ENCODE measurements at places on chromosomes 16 and 17.

DNA sequence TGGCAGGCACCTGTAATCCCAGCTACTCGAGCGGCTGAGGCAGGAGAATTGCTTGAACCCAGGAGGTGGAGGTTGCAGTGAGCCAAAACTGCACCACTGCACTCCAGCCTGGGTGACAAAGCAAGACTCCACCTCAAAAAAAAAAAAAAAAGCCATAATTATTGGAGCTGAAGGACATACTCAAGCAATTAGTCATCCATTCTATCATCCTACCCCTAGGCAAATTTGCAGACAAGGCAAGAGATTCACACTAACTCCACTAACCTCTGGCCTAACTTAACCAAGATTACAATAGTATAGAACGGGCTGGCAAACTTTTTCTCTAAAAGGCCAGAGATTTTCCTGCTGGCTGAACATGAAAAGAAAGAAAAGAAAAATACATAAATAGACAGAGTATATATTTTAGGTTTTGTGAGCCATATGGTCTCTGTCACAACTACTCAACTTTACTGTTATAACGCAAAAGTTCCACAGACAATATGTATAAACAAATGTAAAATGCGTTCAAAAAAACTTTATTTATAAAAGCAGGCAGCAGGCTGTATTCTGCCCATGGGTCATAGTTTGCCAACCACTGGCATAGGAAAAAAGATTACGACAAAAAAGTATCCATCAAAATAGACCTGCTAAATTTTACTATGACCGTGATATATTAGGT is 29.7 kb downstream of the BRIP1 start:
- DNase-seq: no peak

- DNase-seq: no peak
These were observed 6.2 kb downstream of the KATNB1 start for GRCh38 chr16:57741660-57742191.

DNA sequence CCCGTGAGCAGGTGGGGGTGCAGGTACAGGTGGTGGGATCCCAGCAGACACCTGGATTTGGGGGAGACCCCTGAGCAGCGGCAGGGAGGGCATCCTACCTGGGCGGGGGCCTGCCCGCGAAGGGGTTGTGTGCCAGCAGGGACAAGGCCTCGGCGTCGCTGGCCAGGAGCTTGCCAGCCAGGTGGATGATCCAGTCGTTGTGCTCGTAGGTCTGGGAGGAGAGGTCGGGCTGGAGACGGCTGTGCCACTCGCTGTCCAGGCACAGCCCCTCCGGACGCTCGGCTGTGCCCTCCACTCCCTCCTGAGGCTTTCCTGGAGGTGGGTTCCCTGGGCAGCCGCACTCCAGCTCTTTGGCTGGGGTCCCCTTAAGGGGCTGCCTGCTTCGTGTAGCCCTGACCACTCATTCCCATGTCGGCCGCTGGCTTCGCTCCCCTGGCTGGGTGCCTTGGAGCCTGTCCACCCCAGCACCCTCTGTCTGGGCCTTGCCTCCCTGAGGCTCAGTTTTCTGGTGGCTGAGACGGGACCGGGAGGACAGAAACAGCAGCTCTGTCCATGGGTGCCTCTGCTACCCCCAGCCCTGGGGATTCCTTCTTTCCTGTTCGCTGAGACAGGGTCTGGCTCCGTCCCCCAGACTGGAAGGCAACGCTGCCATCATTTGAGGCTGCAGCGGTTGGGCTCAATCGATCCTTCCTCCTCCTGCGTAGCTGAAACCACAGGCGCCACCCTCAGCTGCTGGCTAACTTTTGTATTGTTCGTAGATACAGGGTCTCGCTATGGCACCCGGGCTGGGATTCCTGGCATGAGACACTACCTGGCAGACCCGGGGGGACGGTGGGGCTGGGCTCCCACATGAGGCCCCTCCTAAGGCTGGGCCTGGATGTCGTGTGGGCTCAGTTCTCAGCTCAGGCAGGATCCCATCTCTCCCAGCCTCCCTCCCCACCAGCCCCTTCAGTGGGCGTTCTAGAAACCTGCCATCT is 68.6 kb upstream of the GNG13 start:
- no peak for DNase-seq

- DNase-seq: no peak
These were observed 611 bp downstream of the BANP start for GRCh38 chr16:87951552-87952538.

DNA sequence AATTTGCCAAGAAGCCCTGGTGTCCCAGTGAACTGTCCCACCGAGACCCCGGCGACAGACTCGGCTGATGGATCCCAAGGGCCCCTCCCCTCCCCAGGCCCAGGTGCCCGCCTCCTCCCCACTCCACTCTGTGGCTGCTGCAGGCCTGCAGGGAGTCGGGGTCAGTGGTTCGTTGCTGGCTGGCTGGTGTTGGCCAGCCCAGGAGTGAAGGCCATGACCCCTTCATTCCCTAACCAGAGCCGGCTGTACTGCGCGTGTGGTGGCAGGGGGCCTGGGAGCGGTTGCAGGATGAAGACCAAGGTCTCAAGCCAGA is 9.2 kb upstream of the TBX2 start:
- no peak for DNase-seq

DNA sequence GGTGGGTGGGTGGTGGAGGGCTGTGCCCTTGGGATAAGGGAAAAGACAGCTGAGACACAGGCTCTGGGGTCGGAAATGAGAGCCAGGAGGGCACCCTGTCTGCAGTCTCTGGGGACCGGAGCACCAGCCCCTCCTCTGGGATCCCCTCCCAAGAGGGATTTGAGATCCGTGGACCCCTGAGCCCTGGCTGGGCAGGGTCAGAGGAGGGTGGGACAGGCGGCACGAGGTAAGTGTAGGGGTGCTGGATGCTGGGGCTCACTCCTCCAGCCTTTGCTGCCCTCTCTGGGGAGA is 425 bp downstream of the SGSH start:
- DNase-seq: no peak

GRCh38 chr17:81349397-81350319 is 45.6 kb upstream of the BAHCC1 start:
- no peak for DNase-seq

DNA sequence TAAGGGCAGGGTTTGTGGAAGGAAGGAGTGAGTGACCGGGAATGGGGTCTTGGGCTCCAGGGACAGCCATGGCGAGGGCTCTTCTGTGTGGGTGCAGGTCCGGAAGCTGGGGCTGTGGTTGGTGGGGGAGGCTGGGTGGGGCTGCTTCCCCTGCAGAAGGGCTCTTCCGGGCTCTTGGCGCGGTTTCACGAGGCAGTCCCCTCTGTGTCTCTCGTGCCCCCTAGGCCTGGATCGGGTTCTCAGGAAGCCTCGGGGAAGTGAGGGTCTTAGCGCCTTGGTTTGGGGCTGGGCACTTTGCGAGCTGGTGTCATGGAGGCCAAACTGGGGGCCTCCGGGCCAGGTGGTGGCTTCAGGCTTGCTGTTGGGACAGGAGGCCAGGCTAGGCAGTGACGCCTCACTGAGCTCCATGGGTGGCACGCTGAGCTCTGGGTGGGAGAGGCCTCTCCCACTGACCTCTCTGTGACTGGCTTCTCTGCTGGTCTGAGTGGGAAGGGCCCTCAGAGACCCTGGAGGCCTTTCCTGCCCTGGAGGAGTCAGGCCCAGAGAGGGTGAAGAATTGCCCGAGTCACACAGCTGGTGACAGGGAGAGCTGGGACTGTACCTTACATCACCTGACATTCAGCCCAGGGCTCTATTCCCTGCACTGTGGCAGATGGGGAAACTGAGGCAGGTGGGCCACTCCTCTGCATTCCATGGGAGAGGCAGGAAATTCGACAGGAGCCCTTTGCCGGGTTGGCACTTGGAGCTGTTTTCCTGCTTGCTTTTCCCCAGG is 8.2 kb downstream of the ADCY7 start:
- DNase-seq: peak; percentile 36

GRCh38 chr16:1953734-1954133 is 755 bp downstream of the RPL3L start:
- no peak for DNase-seq

DNA sequence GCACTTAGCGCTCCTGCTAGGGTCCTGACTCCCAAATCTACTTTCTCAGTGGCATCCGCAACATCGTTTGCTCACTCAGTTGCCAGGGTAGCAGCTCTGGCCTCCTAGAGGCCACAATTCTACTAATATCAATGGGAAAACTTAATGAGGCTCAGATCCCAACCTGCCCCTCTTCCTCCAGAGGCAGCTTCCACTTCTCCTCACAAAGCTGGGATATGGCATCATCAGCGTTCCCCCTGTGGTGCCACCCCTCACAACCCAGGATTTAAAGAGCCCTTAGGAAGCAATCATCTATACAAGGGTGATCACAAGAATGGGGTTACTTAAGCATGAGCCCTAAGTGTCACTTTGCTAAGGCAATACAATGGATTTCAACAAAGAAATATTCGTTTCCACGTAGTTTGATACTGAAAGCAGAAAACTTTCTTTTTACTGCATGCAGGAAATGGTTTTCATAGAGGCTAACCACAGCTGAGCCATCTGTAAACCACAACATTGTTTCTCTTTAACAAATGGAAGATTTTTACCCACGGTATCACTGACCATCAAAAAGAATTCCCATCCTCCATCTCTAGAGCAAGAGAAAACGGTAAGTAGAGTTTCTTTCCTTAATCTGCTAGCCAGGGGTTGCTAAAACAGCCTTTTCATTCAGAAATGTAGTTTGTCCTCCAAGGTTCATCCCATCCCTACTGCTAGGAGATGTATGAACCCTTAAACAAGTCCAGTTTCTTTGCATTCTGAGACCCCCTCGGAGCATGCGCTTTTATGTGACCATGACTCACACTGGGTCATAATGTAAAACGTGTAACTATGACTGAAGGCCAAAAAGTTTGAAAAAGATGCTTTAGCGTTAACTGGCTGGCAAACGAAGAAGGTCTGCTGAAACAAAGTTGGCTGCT is 68.3 kb upstream of the BCAR1 start:
- no peak for DNase-seq

GRCh38 chr17:11943759-11944347 is 53.4 kb downstream of the ZNF18 start:
- DNase-seq: no peak

Measured in activated T-helper 9 cell treated with anti-CD3 and anti-CD28 coated beads, Interleukin-2, amount 50 U/mL, for 16 hours (primary cell).